ENCODE measurements at places on chromosomes 7 and 10.

- DNase-seq: no peak
Measured at GRCh38 chr7:22896917-22897316, 74.3 kb upstream of the TOMM7 start.

GRCh38 chr7:33979300-33979806, 74.0 kb downstream of the BMPER start:
- no peak for DNase-seq

GRCh38 chr7:130683026-130683425, 3.3 kb downstream of the TSGA13 start:
- no peak for DNase-seq

DNA sequence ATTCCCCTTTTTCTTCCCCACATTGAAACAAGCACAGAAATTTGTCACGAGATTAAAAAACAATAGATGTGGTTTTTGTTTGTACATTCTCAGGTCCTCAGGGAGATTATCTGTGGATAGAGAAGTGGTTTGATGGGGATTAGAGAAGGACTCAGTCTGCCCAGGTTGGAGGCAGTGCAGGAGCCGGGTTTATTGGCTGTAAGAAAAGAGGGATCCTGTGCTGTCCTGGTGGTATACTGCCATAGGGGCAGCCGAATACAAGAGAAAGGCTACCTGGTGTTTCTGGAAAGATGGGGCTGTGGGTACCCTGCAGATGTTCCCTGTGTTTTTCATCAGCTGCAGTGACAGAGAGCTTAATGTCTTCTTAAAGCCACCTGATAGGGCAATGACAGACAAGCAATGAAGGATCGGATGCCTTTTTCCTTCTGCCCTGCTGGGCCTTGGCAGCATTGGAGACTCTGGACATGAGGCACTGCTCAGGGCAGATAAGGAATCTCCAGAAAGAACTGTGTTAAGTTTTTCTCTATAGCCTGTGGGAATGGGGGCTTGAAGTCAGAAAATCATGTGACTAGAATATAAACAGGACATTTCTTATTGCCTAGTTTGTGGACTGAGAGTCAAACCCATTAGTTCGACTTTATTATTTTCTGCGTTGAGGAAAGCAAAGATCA, 18.1 kb upstream of the GPR141 start:
- no peak for DNase-seq

DNA sequence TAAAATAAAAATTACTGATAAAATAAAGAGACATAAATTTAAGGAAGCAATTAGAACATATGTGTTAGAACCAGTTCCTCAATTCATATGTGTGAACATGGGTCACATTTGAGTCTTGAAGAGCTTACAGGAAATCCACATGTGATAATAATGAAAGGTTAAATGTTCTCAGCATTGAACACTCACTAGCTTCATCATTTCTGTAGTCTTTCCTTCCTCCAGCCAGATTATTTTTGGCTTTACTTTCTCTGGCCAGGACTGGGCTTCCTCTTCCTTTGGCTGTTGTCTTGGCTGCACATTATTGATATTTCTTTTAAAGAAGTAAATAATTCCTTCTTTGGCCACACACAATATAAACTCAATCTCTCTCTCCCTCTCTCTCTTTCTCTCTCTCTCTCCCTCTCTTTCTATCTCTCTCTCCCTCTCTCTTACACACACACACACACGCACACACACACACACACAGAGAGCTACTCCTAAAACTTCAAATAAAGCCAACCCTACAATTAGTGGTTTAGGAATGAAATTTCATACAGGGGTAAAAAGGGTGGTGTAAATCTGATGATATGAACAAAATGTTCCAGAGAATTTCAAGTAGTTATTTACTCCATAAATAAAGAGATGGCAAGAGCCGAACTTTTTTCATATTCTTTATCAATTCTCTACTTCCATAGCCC, 171.2 kb downstream of the REEP3 start:
- DNase-seq: no peak

- DNase-seq: no peak
Measured at GRCh38 chr7:435630-436366, 83.8 kb downstream of the PDGFA start.

GRCh38 chr10:33304423-33305225, 29.8 kb downstream of the NRP1 start:
- no peak for DNase-seq

Measured in NCI-H1105 (cell line).